ENCODE measurements at places on chromosomes 3 and 15.
A peak's percentile ranks its signal among the peaks of the same experiment; 100 is the strongest.

- peak; percentile 52 for DNase-seq
Observed at GRCh38 chr3:69542805-69543429, 157.0 kb upstream of the FRMD4B start.

GRCh38 chr3:64300790-64301423 is 75.6 kb upstream of the PRICKLE2 start:
- no peak for DNase-seq

DNA sequence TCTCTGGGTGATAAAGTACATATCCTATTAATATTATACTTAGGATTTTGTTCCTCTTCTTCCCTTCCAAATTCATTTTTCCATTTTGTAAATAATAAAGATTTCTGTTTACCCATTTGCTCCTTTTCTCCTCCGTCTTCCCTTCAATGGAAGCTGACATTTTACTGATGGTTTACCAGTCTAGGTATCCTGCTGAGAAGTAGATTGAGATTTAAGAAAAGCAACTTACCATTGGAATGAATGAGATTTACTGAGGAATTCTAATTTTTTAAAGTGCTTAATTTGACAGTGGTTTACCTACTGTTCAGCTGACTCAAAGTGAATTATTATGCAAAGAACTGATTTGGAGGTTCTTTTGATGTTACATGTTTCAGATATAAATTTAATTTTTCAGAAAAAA is 2.4 kb downstream of the C15orf61 start:
- no peak for DNase-seq

GRCh38 chr15:95302809-95303208 is 1027.7 kb upstream of the NR2F2 start:
- DNase-seq: no peak

- no peak for DNase-seq
Observed at GRCh38 chr3:187454085-187454815, 86.1 kb downstream of the RTP4 start.

DNA sequence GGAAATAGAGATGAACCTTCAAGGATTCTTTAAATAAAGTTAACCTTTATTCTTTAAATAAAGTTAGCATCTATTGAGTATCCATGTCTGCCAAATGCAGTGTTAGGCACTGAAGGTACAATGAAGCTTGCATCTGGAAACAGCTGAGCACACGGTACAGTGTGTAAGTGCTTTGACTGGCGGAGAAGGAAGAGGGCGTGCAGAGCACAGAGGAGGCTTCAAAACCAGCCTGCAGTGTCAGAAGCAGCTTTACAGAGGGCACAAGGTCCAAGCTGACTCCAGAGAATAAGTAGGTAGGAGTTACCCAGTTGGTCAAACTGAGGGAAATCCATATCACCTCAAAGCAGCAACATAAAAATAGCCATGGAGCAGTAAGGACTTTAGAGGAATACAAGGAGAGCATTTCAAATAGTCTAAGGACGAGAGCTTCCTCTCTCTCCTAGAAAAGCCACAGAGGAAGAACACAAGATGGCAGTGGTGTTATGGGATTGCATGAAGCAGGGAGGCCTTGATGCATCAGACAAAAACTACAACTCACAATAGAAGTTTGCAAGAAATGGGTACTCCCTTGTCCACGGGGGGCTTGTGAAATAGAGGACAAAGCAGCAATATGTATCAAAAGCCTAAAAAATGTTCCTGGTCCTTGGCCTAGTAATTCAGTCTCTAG is 60.3 kb upstream of the PPP2R3A start:
- no peak for DNase-seq

DNA sequence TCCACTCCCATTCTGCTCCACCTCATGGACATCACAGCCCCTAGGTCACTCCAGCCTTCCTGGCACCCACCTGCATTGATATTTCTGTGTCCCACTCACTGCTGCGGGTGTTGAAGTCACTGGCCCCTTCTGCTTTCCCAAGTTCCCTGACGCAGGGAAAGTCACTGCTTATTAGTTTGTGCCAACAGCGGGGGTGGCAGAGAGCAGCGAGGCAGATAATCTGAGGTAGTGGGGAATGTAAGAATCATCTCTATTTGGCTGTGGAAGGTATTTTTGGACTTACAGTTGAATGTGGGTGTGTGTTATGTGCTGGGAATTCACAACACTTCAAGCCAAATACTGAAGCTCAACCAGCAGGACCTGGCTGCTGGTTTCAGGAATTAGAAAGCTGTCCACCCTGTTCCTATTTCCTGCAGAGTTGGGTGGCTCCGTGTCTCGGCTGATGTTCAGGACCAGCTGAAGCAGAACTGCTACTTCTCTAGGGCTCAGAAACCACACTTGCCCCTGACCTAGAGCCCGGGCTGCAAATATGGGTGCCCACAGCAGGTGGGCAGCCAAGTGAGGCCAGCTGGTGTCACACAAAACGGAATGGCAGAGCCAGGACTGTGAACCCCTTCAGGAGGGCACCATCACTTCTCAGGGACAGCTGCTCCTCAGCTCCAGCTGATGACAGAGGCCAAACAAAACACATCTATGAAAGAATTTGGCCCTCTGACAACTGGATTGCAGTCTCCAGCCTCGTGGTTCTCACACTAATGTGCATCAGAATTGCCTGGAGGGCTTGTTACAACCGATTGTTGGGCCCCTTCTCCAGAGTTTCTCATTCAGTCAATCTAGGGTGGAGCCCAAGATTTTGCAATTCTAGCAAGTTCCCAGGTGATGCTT is 57.7 kb downstream of the SEMA5B start:
- DNase-seq: no peak

DNA sequence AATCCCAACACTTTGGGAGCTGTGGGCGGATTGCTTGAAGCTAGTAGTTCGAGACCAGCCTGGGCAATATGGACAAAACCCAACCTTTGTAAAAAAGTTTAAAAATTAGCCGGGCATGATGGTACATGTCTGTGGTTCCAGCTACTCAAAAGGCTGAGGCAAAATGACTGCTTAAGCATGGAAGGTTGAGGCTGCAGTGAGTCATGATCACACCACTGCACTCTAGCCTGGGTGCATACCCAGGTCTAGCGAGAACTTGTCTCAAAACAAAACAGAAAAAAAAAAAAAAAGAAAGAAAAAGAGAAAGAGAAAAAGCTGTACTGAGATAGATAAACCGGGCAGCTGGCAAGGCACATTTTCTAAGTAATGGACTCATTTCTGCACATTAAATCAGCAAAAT is 10.6 kb downstream of the ARPP19 start:
- no peak for DNase-seq

DNA sequence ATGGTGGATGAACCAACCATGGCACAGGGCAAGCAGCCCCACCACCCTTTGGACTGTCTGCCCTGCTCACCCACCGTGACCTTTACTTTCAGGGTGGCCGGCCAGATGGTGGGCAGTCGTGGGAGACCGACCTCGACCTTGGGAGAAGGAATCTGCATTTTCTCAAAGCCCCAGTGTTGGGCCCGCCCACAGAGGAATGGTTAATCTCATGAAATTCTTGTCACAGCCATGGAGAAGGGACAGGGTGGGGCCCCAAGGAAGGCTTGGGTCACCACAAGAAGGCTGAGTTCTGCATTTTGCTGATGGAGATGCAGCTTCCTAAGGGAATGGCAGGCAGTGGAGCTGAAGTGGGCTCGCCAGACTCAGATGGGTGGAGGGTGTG is 2.9 kb downstream of the PLXND1 start:
- no peak for DNase-seq

DNA sequence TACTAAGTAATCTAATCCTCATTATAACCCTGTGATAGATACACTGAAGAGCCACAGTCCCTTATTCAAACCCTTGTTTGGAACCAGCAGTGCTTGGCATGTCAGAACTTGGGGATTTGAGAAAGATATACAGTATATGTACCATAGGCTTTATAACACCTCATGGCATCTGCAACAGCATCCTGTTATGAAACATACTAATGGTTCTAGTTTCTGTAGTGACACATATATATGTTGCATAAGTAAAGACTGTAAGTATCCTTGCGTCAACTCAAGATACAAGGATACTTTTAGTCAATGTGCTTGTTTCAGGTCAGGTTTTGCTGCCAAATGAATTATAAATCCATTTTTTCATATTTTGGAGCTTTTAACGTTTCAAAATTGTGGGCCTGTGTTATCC is 58.5 kb downstream of the CCNL1 start:
- no peak for DNase-seq

DNA sequence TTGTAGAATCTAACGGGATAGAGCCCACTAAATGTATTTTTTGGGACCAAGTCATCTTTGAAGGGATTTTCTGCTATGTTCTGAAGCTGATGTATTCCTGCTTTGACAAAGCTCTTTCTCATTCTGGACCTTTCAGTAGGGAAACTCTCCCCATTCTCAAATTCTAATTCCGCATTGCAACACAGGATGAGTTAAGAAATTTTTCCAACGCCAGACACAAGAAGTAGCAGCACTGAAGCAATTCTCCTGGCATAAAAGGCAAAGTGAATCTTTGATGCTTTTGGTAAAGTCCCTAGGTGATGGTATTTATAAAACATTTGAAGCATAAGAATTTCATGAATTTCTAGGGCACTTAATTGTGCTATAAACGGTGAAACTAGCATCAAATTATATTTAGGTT is 76.8 kb downstream of the ZPLD1 start:
- no peak for DNase-seq

- no peak for DNase-seq
Observed at GRCh38 chr3:107206945-107207344, 170.3 kb upstream of the CCDC54 start.

DNA sequence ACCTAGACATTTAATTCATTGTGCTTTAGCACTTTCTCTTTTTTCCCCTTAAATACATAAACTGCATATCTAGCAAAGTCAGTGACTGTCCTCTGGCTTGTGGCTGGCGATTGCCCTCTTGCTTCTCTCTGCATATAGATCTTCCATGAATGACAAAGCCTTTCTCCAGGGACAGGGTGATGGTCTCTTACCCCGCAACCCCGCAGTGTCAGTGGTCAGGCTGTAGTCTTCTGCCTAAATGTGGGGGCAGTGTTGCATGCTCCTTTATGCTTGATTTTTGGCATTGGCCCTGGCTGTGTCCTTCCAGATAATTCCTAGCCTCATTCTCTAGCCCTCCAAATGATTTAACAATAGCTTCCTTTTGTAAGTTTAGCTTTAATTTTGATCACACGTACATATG is 407.8 kb downstream of the GABRB3 start:
- DNase-seq: no peak

GRCh38 chr3:115165266-115165665 is 18.2 kb upstream of the ZBTB20 start:
- no peak for DNase-seq

- no peak for DNase-seq
Observed at GRCh38 chr15:62440362-62441105, 275.4 kb upstream of the C2CD4B start.

- DNase-seq: peak; percentile 79
Observed at GRCh38 chr15:42042602-42043400, 22.0 kb upstream of the PLA2G4E start.

DNA sequence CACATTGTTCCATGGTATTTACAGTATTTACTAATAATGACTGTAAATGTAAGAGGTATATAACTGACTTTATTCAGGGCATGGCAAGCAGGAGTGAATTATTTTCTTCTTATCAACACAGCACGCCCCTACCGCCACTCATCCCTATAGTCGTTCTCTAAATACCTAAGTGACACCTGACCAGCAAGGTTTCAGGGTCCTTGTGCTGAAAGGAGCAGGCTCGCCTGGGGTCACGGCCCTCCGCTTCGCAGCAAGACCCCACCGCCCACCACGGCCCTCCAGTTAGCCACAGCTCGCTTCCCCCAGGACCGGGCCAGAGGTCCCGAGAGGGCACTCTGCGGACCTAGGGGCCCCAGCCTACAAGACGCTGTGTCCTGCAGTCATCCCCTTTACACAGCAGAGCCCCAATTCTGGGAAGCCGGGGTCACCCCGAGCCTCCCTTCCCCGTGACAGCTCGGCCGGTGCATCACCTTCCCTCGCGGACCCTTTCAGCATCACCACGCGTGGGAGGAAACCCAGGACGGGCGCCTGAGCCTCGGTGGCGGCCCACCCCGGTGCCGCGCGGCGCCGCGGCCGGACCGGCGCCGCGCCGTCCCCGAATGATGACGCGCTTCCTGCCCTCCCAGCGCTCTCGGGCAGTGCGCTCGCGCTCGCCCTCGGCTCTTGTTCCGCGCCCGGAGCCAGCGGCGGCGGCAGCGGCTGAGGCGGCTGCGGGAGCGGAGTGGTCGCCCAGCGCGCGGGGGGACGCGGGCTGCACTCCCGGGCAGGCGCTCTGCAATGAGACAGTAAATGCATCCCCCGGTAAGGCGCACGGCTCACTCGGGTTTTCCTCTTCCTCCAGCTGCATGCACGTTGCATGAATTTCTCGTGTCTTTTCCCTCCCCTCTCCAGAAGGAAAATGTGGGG is 225.1 kb upstream of the C2CD4B start:
- peak; percentile 77 for DNase-seq

- no peak for DNase-seq
Observed at GRCh38 chr15:45093622-45094357, 20.2 kb downstream of the DUOX2 start.

GRCh38 chr15:49645941-49646340 is 25.1 kb downstream of the DTWD1 start:
- DNase-seq: no peak

DNA sequence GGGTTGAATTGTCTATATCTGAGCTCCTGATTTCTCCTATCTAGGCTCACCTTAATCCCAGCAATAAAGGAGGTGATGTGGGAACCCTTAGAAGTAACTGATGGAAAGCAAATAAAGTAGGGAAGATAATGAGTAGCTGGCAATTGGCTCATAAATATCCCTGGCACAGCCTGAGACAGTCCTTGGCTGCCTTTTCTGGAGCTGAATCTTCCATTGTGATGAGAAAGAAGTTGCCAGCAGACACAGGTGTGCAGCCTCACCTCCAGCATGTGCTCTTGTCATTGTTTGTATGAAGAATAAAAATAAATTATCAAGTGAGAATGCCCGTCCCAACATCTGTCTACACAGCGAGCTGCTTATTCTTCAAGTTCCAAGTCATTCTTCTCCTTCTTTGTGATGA is 53.2 kb upstream of the RASGRP1 start:
- DNase-seq: no peak

DNA sequence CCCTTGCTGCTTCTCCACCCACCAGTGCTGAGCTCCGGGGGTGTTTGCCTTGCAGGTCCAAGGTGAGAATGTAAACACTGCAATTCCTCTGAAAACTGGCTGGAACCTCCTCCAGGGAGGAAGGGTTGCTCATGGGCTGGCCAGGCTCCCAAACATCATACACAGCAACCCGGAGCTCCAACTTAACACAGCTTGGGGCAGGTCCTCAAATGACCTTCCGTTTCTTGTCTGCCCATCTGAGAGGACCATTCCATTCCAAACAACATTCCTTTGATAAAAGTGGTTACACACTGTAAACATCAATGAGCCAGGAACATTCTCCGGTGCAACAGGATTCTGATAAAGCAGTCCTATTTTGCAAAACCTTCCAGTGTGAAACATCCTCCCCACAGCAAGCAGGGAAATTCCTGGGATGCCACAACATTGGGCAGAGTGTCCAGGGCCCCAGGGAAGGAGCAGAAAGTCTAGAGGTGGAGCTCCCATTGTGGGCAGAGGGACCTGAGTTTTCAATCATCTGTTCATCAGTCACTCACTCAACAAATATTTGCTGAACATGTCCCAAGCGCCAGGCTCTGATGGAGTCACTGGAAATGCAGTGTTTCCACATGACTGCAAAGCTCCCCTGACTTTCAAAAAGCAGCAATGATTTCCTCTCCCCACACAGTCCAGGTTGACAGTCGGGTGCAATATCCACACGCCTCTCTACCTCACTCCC is 7.3 kb upstream of the HEG1 start:
- DNase-seq: no peak

Measured in putamen (tissue), 1 donor.